Natural killer cell (primary cell): ENCODE measurements at places on chromosomes 16 and 17.

DNA sequence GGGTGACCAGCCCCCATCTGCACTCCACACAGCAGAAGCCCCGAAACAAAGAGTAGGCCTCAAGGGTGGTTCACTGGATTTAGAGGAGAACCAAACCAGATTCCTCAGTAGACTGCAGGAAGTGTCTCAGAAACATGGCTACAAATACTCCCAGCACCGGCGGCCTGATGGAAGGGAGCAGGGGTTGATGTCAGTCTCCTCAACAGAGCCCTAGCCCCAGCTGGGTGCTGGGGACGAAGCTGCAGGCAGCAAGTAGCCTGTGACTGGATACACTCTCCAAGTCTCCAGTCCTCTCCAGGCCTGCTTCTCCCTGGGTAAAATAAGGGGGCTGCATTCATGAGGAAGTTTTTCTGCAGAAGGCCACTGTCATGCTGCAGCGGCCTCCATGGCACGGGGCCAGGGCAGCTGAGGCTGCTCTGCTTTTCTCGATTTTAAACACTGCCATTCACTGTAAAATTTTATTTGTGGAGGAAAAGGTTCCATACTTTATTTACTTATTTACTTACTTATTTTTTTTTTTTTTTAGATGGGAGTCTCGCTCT lies 36.7 kb upstream of the SREBF1 start:
- no peaks in the 10 kb centered on the region for H3K27me3 ChIP-seq
- H3K27ac ChIP-seq = no peak overlapping the region
- H3K4me1 ChIP-seq = no peaks in the 10 kb centered on the region
- H3K36me3 ChIP-seq = peaks cover 25% of the 10 kb centered on the region
- no peak for DNase-seq

DNA sequence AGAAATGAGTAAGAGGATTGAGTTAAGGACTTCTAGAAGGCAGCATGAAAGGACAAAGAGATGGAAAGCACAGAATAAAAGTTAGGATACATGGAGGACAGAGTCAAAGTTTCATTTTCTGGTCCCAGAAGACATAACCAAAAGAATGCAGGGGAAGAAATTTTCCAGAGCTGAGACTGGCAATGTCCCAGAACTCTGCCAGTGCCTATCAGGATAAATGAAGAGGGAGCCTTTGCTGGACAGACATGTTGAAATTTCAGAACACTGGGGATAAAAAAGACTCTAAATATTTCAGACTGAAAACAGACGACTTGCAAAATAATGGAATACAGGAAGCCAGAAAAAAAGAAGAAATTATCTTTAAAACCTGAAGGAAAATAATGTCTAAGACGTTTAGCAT lies 55.7 kb downstream of the NT5M start:
- no peak overlapping the region for H3K4me3 ChIP-seq
- DNase-seq = no peak
- no peak overlapping the region for H3K27ac ChIP-seq

- peaks cover 19% of the 10 kb centered on the region for H3K4me1 ChIP-seq
- no peaks in the 10 kb centered on the region for H3K27me3 ChIP-seq
- no peak overlapping the region for H3K27ac ChIP-seq
- H3K4me3 ChIP-seq = no peak overlapping the region
- H3K36me3 ChIP-seq = no peaks in the 10 kb centered on the region
- DNase-seq = no peak
These were observed 90.5 kb downstream of the RGS9 start for GRCh38 chr17:65227637-65228036.

DNA sequence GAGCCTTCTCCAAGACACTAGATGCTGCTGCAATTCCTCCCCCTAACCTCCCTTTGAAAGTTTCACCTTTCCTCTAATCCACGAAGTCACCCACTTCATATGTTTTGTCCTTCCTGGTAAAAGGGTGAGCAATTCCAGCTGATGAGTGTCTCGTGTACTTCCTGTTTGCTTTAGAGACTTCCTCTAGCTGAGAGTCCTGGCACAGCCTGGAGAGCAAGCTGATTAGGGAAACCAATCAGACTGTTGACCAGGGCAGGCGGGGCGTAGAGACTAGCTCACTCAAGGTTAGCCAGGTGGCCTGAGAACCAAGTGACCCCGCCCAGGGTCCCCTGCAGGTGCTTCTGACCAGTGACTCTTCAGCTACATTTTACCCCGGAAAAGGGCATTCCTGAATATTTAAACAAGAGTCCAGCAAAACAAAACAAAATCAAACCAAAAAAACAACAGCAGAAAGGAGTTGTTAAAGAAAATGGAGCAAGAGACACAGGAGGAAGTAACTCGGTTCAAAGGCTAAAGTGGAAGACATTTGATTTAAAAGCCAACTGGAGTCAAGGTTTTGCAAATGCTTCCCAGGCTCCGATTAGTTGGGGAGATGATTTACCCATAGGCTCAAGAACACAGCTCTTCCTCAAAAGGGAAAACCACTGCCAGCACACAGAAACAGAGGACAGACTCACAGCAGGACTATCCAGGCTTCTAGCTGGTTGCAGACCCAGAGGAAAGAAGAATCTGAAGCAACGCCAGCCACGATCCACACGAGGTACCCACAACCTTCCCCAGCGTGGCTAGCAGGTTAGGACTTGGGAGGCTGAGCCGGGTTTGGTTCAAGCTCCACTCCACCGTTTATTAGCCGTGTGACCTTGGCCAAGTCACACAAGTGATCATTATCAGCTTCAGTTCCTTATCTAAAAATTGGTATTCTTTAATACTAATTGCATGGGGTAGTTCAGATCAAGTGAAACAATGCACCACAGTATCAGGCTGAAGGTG lies 13.4 kb downstream of the HSPB9 start:
- peak overlapping the region; percentile 8 for H3K27ac ChIP-seq
- no peak for DNase-seq
- H3K27me3 ChIP-seq = no peaks in the 10 kb centered on the region
- no peak overlapping the region for H3K4me3 ChIP-seq
- H3K36me3 ChIP-seq = peaks cover 14% of the 10 kb centered on the region

DNA sequence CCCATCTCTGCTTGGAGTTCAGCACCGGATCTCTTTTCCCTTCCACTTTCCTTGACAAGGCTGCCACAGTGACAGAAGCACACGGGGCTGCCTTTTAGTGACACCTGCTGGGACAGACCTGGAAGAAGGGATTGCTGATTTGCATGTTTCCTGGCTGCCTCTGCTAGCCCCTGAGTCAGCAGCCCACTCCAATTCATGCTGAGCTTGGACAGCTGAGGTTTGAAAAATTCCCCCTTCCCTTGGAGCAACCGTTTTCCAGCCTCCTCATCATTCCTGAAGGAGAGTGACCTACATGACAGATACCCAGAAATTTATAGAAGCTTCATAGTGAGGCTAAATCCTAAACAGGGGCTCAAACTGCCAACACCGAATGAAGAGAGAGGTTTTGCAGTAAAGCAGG lies 18.8 kb upstream of the RBL2 start:
- H3K4me1 ChIP-seq = no peaks in the 10 kb centered on the region
- H3K36me3 ChIP-seq = no peaks in the 10 kb centered on the region

GRCh38 chr16:52437277-52437670 lies 109.7 kb downstream of the TOX3 start:
- no peaks in the 10 kb centered on the region for H3K4me1 ChIP-seq
- H3K27ac ChIP-seq = no peak overlapping the region
- H3K36me3 ChIP-seq = no peaks in the 10 kb centered on the region
- no peak for DNase-seq
- H3K27me3 ChIP-seq = no peaks in the 10 kb centered on the region

GRCh38 chr16:10577305-10578202 lies 2.8 kb downstream of the EMP2 start:
- no peak for DNase-seq
- H3K4me1 ChIP-seq = no peaks in the 10 kb centered on the region
- H3K27ac ChIP-seq = no peak overlapping the region
- no peak overlapping the region for H3K4me3 ChIP-seq
- peaks cover 7% of the 10 kb centered on the region for H3K27me3 ChIP-seq
- no peaks in the 10 kb centered on the region for H3K36me3 ChIP-seq

DNA sequence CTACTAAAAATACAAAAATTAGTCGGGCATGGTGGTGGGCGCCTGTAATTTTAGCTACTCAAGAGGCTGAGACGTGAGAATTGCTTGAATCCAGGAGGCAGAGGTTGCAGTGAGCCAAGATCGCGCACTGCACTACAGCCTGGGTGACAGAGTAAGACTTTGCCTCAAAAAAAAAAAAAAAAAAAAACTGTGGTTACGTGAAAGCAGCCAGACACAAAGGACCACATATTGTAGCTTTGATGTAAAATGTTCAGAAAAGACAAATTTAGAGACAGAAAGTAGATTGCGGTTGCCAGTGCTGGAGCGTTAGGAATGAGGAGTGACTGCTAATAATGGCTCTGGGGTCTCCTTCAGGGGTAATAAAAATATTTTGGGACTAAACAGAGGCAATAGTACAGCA lies 4.0 kb upstream of the MEAK7 start:
- H3K27ac ChIP-seq = no peak overlapping the region
- H3K4me1 ChIP-seq = peaks cover 67% of the 10 kb centered on the region
- H3K36me3 ChIP-seq = no peaks in the 10 kb centered on the region
- H3K4me3 ChIP-seq = no peak overlapping the region

- no peaks in the 10 kb centered on the region for H3K27me3 ChIP-seq
- H3K27ac ChIP-seq = no peak overlapping the region
- H3K36me3 ChIP-seq = peaks cover 24% of the 10 kb centered on the region
- no peak overlapping the region for H3K4me3 ChIP-seq
- H3K4me1 ChIP-seq = no peaks in the 10 kb centered on the region
These were observed 85.9 kb upstream of the SMURF2 start for GRCh38 chr17:64747938-64748540.

DNA sequence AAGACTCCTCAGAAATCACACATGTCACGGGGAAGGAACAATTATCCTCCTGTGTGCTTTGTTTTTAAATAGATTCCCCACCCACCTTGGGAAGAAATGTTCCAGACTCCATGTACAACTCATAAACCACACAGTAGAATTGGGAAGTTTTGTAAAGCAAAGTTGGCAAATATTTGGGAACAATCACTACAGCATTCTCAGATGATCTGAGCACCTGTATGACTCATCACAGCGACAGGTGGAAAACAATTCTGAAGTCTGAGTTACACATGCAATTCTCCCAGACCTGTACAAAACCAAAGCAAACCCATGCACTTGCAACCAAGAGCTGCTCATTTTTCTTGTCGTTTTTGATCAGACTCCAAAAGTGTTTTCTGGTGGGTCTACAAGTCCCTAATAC lies 14.4 kb upstream of the MYLK3 start:
- no peaks in the 10 kb centered on the region for H3K27me3 ChIP-seq
- H3K36me3 ChIP-seq = no peaks in the 10 kb centered on the region
- no peak overlapping the region for H3K4me3 ChIP-seq
- no peak for DNase-seq
- no peaks in the 10 kb centered on the region for H3K4me1 ChIP-seq

DNA sequence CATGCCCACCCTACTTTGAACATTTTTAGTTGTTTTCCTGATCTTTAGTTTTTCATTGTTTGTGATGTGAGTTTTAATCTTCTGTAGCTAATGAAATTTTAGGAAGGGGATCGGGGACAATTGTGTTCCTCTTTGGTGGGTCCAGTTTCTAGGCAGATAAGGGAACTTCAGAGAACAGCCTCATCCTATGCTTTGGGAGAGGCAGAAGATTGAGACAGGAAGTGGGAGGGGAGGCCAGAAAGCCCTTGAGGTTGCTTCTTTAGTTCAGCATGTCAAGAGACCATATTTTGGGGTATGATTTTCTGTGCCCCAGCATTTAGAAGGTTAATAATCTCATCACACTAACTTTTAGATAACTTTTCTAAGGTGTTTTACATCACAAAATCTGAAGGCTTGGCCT lies 191.0 kb downstream of the TANC2 start:
- H3K4me3 ChIP-seq = no peak overlapping the region
- no peaks in the 10 kb centered on the region for H3K36me3 ChIP-seq
- DNase-seq = no peak
- no peak overlapping the region for H3K27ac ChIP-seq
- H3K27me3 ChIP-seq = no peaks in the 10 kb centered on the region

DNA sequence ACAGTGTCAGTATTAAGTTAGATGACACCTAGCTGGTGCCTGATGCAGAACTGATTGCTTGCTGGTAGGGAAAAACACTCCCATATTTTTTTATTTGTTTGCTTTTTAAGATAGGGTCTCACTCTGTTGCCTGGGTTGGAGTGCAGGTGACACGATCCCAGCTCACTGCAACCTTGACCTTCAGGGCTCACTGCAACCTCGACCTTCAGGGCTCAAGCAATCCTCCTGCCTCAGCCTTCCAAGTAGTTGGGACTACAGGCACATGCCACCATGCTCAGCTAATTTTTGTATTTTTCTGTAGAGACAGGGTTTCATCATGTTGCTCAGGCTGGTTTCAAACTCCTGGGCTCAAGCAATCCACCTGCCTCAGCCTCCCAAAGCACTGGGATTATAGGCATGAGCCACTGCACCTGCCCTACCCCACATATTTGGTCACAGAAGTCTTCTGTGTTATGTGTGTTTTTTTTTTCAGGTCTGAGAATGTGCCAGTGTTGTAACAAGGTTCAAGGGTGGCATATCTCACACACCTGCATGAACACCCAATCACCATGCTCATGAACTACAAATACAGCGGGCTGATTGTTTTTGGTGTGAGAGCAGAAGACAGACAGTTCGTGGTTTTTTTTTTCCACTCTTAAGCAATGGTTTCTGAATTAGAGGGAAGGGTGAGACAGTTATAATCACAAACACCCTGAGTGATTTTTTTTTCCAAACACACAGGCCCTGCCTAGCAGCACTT lies 22.8 kb downstream of the SPAG9 start:
- H3K27ac ChIP-seq = no peak overlapping the region
- H3K27me3 ChIP-seq = no peaks in the 10 kb centered on the region
- no peaks in the 10 kb centered on the region for H3K36me3 ChIP-seq
- H3K4me1 ChIP-seq = peaks cover 14% of the 10 kb centered on the region
- DNase-seq = no peak

DNA sequence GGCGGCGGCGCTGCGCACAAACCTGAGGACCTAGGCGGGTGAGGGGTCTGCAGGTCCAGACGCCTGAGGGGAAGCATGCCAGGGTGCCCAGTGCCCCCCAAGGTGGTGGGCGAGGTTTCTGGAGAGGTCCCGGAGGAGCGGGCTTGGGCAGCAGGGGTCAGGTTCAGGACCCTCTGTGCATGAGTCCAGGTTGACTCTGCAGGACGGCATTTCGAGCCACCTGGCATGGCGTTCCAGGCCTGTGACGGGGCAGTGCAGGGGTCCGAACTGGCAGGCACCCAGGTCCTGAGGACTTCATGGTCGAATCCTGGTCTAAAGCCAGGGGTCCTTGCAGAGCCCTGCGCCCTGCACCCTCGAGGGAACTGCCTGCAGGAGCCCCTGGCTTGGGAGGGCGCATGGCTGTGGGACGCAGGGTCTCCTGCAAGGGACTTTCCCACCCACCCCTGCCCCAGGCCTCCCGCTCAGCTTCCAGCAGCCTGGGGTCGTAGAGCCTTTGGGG lies 3.5 kb downstream of the SLC16A3 start:
- H3K27ac ChIP-seq = peak overlapping the region; percentile 75
- DNase-seq = no peak
- H3K27me3 ChIP-seq = no peaks in the 10 kb centered on the region
- H3K4me1 ChIP-seq = peaks cover 58% of the 10 kb centered on the region

- peak overlapping the region; percentile 24 for H3K27ac ChIP-seq
- peaks cover 72% of the 10 kb centered on the region for H3K4me1 ChIP-seq
- DNase-seq = no peak
- H3K27me3 ChIP-seq = no peaks in the 10 kb centered on the region
These were observed 4.2 kb downstream of the ITGAE start for GRCh38 chr17:3796822-3797170.

- no peaks in the 10 kb centered on the region for H3K36me3 ChIP-seq
- peaks cover 35% of the 10 kb centered on the region for H3K4me1 ChIP-seq
- peak overlapping the region; percentile 79 for H3K27ac ChIP-seq
- H3K27me3 ChIP-seq = no peaks in the 10 kb centered on the region
- DNase-seq = no peak
These were observed 3.3 kb downstream of the TMEM94 start for GRCh38 chr17:75459590-75460267.
